Mucosa of descending colon (tissue), 3 donors: ENCODE measurements at places on chromosomes 5 and 9.

- peak; percentile 85 for DNase-seq
Measured at GRCh38 chr9:70411930-70412831, 2.3 kb downstream of the KLF9 start.

DNA sequence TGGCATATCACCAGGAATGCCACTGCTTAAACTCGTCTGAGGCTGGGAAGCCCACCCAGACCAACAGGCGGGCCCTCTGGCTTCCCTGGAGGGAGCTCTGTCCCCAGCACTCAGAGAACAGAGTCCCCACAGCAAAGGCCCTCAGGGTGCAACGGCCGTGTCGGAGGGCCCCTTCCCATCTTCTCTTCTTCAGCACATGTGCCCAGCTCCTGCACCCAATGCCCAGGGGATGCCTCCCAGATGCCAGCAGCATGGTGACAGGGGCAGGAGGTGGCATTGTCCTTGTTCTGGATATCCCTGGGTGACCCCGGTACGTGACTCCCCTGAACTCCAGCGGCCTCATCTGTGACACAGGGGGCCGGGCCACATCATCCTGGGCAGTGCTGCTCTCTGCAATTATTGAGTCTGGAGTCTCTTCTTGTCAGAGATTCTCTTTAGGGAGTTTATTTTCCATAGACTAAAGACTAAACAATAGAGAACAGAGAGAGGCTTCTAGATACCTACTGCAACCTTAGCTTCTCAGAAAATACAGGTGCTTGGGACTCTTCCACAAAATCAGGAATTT, 13.6 kb upstream of the OLFM1 start:
- DNase-seq = no peak

DNA sequence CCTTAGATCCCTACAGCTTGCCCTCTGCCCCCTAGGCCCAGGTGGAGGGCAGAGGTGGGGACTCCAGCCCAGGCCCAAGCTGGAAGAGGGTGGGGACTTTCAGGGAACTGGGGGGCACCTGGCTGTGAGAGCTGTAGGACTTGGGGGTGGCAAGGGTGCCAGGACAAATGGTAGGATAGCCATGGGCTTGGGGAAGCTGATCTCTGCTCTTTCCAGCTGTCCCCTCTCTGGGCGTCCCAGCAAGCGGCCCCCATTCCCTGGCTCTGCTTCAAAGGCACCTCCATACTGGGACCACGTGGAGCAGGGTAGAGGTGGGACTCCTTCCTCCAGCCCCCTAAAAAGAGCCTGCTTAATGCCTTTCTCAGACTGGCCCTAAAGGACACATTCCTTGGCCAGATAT, 385 bp downstream of the LTC4S start:
- no peak for DNase-seq

- DNase-seq = no peak
Measured at GRCh38 chr5:54996466-54996865, 11.1 kb upstream of the ESM1 start.

DNA sequence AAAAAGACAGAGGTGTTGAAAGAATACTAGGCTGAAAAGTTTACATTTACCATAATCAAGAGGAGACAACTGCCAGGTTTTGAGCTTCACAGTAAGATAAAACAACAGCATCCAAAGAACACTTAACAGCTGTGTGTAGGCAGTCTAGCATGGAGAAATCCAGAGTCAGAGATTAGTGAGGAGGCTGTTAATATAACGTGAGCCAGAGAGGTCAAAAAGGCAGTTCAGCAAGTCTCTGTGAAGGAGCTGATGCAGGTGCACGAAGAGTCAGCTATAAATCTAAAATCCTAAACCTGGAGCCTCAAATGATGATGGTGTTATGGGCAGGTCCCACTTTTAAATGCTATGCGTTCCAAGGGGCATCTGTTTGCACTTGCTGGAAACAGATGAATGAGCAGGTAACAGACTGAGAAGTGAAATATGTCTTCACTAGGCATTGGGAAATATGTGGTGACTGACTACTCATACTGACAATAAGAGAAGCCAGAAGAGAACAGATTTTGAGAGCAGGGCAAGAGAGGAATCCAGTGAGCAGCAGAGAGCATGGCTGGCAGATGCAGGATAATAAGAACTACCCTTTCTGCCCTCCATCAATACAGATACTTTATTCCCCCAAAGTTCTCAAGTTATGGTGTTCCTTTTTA, 8.7 kb downstream of the APTX start:
- DNase-seq = no peak

GRCh38 chr9:112380102-112380824, at the start of gene HSDL2:
HSDL2 (plus strand) TSS chr9:112380108; CDS start chr9:112380164, 56 bp downstream.
- no peak for DNase-seq

GRCh38 chr5:60959156-60959555, 14.2 kb downstream of the NDUFAF2 start:
- DNase-seq = no peak

DNA sequence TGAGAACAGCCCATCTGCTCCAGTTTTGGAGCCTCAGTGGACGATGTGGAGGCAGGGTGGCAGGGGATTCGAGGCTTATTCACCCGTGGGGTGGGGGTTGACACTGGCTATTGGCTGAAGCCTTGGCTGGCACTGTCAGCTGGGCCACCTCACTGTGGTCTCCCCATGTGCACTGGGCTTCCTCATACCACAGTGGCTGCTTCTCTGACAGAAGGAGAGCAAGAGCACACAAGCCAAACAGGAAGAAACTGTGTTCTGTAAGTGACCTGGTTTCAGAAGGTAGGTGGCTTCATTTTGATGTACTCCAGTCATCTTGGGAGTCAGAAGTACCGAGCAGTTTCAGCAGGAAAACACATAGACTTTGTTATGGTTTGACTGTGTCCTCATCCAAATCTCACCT, 24.7 kb upstream of the CTNND2 start:
- no peak for DNase-seq
